GM19239 (cell line): ENCODE measurements at places on chromosomes 11 and 22.

- DNase-seq = no peak
These were observed 272.8 kb downstream of the CTTN start for GRCh38 chr11:70671083-70671482.

DNA sequence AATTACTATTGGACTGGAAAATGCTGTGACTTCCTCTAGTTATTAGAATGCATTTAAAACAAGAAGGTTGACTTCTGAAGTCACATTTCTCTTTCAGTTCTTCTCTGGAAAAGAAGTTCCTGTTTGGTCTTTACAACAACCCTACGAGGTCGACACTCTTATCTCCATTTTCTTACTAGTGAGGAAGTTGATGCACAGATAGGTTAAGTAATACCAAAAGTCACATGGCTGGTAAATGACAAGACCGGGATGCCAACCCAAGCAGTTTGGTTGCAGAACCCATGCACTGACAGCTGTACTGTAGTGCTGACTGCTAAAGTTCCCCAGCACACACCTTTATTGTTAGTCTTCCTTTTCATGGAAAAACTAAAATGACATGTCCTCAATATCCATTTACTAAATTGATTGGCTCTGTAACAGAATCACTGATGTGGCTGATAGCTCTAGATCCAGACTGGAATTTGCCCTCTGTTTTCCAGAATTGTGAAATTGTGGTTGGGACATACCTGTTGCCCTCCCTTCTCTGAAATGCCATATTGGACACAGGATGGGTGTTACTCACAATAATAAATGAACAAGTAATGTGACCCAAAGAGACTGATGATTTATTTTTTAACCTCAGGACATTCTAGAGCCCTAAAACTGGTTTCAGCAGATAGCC lies 9.4 kb upstream of the TECTA start:
- no peak for DNase-seq

GRCh38 chr11:116257092-116257491 lies 515.7 kb downstream of the BUD13 start:
- DNase-seq = no peak

- no peak for DNase-seq
These were observed 27.8 kb downstream of the VWA5A start for GRCh38 chr11:124143034-124143433.

DNA sequence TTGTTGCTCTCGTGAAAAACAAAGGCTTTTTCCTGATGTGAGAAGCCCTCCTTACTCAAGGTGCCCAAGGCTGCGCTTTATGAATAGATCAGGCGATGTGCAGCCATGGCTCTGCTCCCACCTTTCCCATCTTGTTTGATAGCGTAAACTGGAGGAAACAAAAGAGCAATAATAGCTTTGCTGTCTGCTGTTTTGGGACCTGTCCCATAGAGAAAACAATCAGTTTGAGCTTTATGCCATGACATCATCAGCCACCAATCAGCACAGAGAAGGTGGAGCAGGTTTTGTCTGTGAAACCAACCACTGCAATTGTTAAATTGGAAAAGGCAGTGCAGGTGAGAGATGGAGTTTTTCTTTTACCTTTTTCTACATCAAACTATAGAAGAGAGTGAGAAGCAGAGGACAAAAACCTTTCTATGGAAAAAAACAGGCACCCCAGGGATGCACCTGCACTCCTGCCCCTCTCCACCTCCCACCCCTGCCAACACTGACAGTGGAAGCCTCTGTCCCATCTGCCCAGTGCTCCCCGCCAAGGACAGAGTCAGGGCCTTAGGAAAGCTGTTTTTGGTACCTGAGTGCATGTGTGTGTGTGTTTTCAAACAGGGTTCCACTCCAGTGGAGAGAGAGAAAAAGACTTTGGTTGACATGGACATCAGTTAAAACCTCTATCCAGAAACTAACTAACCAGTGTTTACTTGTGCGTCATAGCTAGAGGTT lies 80.7 kb downstream of the MICAL3 start:
- DNase-seq = no peak

- no peak for DNase-seq
These were observed 124.8 kb upstream of the CNTN5 start for GRCh38 chr11:98895936-98896335.

GRCh38 chr11:71580057-71581003 lies 2.3 kb downstream of the KRTAP5-11 start:
- DNase-seq = peak; percentile 44

DNA sequence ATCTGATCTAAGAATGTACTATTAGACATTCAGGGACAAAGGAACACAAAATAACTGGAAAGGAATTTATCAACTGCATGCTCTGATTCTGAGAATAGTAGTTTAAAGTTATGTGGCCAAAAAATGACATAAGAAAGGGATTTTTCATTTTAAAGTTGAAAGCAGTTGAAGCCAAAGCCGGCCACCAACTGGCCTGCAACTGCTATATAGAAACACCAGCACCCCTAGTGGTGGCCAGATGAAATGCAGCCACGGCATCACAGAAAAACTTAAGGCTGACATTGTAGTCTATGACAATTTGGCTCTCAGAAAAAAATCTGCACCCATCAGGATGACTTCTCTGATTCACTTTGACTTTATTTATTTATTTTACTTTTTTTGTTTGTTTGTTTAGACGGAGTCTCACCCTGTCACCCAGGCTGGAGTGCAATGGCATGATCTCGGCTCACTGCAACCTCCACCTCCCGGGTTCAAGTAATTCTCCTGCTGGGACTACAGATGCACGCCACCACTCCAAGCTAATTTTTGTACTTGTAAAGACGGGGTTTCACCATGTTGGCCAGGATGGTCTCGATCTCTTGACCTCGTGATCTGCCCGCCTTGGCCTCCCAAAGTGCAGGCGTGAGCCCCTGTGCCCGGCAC lies 59.2 kb downstream of the SLC35F2 start:
- peak; percentile 35 for DNase-seq

DNA sequence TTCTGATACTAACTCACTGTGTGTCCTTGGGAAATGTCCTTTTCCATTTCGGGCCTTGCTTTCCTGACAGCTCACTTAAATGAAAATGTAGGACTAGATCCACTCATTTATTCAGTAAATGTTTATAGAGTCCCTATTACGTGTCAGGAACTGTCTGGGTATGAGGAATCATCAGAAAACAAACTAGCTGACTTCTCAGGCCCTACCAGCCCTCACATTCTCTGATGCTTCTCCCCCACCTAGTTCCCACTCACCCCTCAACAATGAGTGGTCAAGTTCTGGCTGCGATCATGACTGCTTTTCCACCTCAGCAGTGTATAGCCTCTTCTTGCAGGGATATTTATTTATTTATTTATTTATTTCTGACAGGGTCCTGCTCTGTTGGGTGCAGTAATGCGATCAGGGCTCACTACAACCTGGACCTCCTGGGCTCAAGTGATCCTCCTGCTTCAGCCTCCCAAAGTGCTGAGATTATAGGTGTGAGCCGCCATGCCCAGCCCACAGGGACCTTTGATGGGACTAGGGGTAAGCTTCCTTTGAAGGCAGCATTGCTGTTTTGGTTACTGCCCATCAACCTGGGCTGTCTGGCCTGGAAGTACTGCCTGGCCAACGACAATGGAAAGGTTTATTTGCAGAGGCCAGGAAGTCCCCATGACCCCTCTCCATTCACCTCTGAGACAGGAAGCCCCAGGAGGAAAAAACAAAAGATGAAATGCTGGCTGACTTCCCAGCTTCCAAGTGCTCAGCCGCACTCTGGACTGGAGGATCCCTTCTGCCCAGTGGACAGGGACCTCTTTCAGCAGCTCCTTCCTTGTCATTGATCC lies 33.1 kb upstream of the POLD3 start:
- DNase-seq = no peak

GRCh38 chr11:57370941-57371340 lies 10.0 kb downstream of the PRG3 start:
- DNase-seq = no peak

- no peak for DNase-seq
These were observed 27.4 kb downstream of the APOL1 start for GRCh38 chr22:36280379-36280778.

GRCh38 chr11:92931746-92932422 lies 37.6 kb upstream of the MTNR1B start:
- no peak for DNase-seq

GRCh38 chr11:113373981-113374560 lies 13.5 kb upstream of the ANKK1 start:
- no peak for DNase-seq

DNA sequence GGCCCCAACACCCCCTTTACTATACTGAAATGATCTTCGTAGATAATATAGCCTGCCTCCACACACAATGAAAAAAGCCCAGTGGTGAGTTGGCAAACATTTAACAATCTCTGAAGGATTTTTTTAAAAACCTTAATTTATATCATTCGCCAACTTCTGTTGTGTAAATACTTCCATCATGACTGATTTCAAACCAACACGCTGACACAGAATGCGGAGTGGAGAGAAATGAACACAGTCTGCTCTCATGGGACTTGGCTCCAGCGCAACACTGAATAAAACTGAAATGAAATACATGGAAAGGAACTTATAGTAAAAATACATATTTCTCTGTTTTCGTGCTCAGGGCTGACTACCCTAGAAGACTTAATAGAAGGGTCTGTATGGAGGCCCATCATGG lies 61.3 kb upstream of the WNT11 start:
- no peak for DNase-seq

DNA sequence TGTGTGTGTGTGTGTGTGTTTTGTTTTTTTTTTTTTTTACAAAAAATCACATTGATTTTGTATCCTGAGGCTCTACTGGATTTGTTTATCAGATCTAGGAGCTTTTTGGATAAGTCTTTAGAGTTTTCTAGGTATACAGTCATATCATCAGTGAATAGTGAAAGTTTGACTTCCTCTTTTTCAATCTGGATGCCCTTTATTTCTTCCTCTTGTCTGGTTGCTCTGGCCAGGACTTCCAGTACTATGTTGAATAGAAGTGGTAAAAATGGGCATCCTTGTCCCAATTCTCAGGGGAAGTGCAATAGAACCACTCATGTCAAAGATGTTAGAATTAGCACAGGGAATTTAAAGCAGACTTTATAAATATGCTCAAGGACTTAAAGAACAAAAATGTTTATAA lies 32.6 kb upstream of the PRDM11 start:
- no peak for DNase-seq

GRCh38 chr11:14075118-14076078 lies 112.9 kb downstream of the SPON1 start:
- no peak for DNase-seq

DNA sequence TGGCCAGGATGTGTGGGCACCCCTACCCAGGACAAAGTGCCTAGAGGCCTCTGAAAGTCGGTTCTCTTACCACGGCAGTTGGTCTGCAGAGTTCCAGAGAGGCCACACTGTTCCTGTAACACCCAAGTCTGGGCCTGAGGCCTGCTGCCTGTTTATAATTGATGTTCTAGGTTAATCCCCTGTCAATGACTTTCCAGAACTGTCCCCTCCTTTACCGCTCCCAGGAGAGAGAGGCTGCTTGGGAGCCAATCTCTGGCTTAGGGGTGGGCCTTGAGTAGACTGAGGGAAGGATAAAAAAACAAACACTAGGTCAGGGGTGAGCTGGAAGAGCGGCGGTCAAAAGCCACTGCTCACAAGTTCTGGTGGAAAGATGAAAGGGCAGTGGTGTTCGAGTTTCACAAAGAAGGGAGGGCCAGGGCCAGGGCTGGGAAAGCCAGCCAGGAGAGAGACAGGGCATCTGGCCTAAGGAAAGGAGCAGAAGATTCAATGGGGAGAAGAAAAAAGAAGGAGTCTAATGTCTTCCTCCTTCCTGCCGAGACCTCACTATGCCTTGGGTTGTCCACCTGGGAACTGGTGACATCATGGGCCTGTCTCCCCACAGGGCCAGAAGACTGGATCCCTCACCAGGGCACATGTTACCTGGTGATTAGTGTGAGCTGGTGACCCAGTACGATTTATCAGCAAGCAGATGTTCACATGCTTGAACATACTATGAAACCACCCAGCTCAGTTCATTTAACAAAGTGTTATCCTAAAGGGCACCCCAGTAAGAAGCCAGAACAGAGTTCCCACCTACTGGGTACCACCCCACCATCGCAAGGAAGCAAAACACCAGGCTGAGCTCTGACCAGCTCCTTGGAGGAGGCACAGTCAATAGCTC lies 50.2 kb downstream of the PC start:
- DNase-seq = no peak

GRCh38 chr11:118916842-118917388 lies 8.8 kb downstream of the BCL9L start:
- DNase-seq = no peak

- DNase-seq = no peak
These were observed 149.7 kb downstream of the LDLRAD3 start for GRCh38 chr11:36093548-36093947.

DNA sequence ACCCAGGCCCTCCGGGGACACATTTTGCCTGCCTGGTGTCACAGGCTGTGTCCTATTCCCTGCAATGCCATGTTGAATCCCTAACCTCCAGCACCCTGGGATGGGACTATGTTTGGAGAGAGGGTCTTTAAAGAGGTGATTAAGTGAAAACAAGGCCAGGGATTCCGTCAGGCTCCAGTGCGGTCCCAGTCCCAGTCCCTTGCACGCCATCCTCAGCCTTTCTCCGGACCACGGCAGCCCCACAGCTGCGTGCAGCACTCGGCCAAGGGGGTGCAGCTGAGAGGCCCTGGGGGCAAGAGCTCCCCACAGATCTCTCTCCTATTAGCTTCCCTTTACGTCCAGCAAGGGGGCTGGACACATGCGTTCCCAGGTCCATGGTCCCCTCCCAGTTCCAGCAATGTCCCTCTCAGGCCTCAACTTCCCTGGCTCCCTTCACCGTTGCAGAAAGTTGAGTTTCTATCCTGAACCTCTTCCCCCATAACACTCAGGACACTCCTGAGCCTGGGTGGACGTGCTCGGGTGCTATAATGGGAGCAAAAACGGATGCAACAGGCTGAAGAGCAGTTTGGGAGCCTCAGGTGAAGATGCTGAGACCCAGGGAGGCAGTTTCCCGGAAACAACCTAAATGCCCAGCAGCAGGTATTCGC lies 1422.7 kb downstream of the BRD1 start:
- no peak for DNase-seq

- no peak for DNase-seq
These were observed 136.4 kb downstream of the SLC17A6 start for GRCh38 chr11:22474616-22475015.

DNA sequence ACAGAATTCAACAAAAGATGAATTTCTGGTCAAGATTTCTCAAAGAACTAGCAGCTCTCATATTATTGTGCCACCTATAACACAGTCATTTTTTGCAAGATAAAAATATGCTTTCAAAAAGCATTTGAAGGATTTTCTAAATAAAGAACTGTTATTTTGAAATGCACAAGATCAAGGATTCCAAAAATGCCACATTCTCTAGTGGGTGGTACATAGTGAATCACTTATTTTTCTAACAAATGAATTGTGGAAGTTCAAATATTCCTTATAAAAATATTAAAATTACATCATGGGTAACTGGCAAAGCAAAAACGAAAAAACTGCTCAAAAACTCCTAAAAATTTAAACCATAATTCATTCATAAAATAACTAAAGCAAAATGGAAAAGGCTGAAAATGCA lies 2.1 kb downstream of the RNF141 start:
- DNase-seq = no peak
